Stimulated activated CD4-positive, alpha-beta T cell treated with anti-CD3 and anti-CD28 coated beads, Interleukin-4, amount 100 ng/mL, for 1 hour (primary cell): ENCODE measurements at places on chromosomes 7 and 10.

DNA sequence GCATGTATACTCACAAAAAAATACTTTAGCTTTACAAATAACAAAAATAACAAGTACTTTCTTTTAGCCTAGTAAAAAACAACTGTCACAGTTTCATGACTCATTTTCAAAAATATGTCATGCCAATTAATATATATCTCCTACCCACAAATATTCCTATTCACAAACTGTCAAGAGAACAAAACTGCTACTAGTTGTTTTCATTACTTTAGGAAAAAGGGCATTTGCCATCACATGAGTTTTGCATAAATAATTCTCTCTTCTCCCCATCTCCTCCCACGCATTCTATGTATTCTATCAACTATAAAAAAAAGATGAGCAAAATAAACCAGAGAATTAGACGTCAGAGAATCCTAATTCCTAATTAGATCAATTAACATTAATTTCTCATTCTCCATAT, 87.6 kb downstream of the PIP4K2A start:
- DNase-seq, result no peak

GRCh38 chr10:100504096-100504495, 15.6 kb downstream of the SEC31B start:
- DNase-seq, result no peak

DNA sequence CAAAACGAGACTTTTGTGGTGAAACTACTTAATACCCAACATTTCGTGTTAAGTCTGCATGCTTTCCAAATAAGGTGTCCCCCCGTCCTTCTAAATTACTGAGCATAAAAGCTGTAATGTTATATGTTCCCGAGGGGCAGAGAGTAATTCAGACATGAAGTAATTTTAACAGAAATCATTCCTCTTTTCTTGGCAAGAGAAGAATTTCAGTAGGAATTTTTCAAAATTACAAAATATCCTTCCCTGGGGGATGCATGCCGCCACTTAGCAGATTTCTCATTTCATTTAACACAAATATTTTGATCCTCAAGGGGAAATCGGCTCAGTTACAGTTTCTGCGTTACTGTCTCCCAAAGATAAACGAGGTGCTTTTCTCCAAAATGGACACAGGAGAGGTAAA, 213.2 kb upstream of the RHOBTB1 start:
- DNase-seq, result no peak

GRCh38 chr10:70426823-70427222, 14.7 kb downstream of the NODAL start:
- DNase-seq, result no peak

GRCh38 chr7:103622274-103622673, 176.3 kb upstream of the SLC26A5 start:
- DNase-seq, result no peak

GRCh38 chr10:132744839-132745238, 41.1 kb downstream of the NKX6-2 start:
- no peak for DNase-seq

DNA sequence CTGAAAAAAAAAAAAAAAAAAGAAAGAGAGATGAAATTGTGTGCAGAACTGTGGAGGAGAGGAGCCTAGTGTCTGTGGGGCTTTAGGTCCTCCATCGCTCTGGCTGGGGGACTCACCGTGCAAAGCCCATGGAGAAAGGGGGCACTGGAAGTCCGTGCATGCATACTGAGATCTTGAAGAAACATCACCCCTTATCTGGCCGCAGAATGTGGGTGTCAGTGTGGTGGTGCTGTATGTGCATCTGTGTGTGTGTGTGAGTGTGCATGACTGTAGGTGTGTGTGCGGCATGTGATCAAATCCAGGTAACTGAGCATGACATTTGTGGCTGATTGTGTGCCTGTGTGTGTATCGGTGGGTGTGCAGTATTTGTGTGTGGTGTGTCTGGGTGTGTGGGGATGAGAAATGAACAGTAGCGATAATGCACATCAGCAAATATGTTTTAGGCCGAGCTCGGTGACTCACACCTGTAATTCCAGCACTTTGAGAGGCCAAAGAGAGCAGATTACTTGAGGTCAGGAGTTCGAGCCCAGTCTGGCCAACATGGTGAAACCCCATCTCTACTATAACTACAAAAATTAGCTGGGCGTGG, 8.8 kb upstream of the CLDN3 start:
- no peak for DNase-seq

DNA sequence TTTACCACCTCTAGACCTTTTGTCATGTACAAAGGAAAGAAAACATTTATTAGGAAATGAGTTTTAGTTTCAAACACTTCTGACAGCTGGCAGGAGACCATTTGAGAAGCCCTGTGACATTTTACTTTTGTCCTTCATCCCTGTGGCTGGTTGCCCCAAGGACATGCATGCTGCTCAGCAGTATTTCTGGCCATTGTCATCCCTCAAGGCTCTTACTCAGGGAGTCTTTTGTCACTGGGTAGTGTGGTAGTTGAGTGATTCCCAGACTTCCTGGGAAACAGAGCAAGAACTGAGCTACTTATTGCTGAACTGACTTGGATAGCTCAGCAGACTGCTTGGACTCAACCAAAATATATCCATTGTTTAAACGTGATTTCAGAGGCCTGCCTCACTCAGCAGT, 142.8 kb downstream of the LRRC4 start:
- no peak for DNase-seq

- DNase-seq, result no peak
These were observed 26.8 kb downstream of the TACR2 start for GRCh38 chr10:69389827-69390490.

DNA sequence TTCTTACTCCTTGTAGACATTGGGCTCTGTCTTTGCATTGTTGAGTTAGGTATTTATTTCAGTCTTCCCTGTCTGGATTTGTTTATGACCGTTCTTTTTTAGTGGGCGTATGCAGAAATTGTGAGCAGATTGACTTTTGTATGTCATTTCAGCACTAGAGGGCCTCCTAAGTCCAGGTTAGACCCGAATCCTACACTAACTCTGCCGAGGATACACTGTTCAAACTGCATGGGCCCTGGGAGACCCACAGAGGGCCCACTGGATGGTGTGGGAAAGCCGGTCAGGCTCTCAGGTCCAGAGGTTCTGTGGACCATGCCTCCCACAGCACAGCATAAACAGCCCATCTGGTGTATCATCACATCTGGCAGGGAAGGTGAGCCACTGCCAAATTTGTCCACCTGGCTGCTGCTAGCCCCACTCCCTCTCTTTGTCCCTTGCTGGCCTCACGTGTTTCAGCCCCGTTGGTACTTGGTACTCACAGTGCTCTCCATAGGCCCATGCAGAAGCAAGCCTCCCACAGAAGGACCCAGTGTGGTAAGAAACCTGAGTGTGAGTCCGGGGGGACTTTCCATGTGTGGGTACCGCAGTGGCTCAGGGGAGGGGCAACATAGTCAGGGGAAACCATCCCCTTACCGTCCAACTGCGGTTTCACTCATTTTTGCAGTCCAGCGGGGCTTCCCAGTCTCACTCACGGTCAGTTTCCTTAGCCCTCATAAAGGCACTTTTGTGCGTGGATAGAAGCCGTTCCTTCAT, 112.8 kb downstream of the APBB1IP start:
- no peak for DNase-seq

DNA sequence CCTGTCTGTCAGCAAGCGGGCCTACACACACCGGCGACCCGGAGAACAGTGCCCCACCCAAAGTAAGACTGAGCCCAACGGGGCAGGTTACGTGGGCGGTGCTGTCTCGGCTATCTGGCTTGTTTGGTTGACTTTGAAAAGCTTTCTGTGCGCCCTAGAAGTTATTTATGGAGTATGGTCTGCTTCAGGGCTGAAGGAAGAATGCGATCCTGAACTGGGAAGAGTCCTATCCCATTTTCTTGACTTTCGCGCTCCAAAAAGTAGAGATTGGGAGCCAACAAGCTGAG, 1.5 kb downstream of the INA start:
- no peak for DNase-seq

DNA sequence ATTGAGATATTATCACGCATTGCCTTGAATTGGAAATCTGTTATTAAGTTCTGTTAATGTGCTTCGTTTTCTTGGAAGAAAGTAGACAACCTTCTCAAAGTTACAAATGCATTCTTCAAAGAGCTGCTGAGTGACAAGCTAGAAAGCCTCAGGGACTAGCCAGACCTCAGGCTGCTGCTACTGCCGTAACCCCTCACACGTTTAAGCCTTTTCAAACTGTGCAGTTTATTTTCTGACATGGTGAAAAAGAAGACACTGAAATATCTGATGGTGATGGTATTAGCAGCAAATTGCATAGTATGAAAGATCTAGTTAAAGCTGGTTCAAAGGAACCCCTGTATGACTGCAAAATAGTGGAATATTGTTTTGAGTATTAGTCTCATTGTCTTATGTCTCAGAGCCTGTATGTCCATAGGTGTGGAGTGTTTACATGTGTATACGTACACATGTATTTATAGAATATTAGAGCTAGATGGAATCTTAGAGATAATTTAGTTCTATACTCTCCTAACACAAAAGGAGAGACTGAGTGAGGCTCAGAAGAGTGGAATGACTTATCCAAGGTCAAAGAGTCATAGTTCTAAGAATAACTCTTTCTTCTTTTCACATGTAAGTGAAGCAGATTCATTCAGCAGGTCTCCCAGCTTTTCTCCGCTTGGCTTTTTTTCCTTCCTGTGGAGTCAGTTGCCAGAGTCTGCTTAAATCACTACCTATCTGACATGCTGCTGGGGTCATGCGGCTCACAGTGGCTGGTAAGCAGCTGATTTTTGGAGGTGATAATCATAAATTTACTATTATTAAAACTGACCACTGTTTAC, 431.9 kb downstream of the PLXDC2 start:
- DNase-seq, result no peak

- DNase-seq, result no peak
These were observed 120.4 kb downstream of the MARCHF5 start for GRCh38 chr10:92411406-92411805.

DNA sequence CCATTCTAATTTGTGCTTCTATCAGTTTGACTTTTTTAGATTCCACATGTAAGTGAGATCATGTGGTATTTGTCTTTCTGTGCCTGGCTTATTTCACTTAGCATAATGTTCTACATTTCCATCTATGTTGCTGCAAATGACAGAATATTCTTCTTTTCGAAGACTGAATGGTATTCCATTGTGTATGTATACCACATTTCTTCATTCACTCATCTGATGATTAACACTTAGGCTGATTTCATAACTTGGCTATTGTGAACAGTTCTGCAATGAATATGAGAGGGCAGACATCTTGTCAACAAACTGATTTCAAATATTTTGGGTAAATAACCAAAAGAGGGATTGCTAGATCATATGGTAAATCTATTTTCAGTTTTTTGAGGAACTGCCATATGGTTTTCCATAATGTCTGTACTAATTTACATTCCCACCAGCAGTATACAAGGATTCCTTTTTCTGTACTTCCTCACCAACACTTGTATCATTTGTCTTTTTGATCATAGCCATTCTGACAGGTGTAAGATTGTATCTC, 52.9 kb downstream of the ZNF22 start:
- no peak for DNase-seq

DNA sequence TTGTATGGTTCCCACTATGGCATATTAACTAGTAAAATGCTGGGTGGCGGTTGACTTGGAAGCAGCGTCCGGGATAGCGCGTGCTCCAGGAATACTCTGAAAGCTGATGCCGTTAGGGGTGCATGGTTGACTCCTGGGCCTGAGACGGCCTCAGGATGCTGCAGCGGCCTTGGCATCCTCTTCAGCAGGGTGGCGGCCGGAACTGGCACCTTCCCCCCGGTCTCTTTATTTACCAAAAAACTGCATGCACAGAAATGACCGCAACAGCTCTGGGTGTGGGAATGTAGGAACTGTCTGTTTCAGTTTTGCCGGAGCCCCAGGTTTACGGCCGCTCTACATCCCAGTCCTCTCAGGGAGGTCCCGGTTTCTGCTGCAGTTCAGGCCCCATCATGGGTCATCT, 28.8 kb downstream of the PFKP start:
- no peak for DNase-seq

DNA sequence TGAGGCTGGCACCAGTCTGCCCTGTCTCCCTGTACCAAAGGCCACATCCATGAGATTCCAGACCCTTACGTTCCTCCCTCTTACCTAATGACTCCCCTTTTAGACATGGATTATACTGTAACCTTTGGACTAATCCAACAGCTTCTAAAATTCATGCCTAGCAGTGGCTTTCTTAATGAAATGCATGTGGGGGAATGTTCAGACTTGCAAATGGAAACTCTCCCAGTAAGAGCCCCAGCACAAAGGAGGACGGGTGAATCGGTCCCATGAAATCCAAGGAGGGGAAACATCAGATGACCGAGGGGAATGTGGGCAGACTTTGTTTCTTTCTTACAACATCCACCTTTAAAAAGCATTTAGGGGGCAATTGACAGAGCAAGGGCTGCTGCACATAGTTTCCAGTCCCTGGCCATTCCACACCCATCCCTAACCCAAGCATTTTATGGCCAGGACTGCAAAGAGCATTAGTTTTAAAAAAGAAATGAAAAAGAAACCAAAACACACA, 71.5 kb downstream of the COL13A1 start:
- DNase-seq, result no peak

DNA sequence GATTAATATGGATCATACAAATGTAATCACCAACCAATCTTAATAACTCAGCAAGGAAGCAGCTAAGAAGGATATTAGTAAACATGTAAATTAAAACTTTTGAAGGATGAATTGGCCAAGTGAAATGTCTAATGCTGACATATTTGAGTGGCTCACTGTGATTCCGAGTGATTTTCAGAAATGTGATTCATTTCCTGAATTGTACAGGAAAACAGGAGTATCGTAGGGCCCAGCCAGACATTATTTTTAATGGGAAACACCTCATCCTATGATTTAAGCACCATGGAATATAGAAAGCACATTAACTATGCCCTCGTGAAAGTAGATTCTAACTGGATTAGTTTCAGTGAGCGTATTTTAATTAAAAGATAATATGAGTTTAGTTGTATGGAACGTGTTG, 82.3 kb downstream of the LHFPL3 start:
- no peak for DNase-seq

GRCh38 chr10:110704070-110704469, 59.9 kb downstream of the RBM20 start:
- DNase-seq, result no peak

DNA sequence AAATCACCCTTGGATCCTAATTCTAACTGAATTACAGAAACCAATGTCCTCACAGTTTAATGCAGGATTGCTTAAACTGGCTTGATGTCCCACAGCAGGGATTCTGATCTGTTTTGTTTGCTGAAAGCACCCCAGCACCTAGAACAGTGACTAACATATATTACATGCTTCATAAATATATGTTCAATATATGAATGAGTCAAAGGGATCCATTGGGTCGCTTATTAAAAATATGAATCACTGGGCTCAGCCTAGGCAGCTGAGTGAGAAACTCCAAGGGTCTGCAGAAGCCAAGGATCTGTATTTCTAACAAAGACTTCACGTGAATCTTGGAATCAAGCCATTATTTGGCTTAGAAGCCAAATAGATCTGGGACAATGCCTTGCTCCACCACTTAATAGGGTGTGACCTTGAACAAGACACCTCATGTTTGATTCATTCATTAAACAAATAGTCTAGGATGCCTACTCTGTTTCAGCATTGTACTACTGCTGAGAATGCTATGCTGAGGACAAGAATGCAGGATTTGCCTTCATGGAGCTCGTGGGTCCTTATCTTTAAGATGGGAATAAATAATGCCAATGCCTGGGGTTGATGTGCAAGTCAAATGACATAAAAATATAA, 103.4 kb upstream of the DLX6 start:
- DNase-seq, result no peak

GRCh38 chr7:29328811-29329210, 134.2 kb downstream of the CHN2 start:
- no peak for DNase-seq
